ENCODE measurements at places on chromosomes 1 and 21.

DNA sequence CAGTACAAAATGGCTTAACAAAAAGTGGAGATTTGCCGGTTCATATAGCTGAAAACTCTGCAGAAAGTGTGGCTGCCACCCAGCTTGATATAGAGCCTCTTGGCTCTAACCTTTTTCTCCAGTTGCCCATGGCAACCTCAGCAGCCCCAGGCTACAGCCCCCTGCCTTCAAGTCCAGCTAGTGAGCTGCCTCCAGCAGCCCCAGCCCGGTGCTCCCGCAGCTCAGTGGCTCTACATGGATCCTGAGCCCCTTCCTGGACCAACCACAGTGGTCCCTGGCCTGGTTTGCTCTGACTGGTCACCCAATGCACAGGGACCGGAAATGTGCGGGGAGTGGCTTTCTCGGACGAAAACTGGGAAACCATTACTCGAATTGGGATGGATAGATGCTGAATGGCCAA, 13.3 kb upstream of the ATF3 start:
- no peak for DNase-seq

DNA sequence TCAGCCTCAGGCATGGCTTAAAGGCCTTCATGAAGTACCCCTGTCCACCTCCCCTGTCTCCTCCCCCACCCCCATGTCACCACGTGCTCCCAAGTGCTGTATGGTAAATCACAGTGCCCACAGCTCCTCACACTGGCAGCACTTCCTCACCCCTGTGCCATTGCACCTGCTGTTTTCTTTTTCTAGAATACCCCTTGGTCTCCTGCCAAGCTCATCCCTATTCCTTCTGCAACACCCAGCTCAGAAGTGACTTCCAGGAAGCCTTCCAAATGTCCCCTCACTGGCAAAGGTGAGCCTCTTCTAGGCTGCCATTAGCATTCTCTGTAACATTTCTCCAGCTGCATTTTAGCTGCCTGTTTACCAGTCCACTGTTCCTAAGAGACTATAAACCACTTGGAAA, 9.4 kb downstream of the AKNAD1 start:
- peak; percentile 47 for DNase-seq

DNA sequence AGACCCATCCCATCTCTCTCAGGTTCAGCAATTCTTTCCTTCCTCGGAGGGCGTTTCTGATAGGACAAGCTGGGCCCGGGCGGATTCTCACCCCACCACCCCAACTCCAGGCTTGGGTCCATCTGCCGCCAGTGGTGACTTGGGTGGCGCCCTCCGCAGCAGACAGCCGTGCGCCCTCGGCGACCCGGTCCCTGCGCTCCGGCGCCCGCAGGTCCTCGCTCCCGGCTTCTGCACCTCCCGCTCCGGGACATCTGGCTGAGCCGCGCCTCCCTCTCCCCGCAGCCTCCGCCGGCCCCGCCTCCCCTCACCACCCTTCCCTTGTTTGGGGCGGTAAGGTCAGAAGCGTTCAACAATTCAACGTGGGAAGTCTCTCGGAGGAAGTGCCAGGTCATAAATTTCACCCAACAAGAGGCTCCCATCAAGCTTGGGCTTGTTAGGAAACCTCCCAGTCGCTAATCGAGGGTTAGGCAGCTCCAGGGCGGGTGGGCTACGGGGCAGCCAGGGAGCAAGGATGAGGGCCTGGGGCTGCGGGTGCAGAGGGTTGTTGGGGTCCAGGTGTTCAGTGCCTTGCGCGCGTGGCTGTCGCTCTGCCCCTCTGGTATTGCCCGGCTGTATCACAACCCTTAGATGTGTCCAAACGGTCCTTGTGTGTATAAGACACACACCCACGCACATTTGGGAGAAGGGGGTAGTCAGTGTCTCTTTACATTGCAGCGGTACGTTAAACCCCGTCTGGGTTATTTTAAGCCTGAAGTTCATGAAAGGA, 39.8 kb downstream of the OLIG1 start:
- peak; percentile 87 for DNase-seq

DNA sequence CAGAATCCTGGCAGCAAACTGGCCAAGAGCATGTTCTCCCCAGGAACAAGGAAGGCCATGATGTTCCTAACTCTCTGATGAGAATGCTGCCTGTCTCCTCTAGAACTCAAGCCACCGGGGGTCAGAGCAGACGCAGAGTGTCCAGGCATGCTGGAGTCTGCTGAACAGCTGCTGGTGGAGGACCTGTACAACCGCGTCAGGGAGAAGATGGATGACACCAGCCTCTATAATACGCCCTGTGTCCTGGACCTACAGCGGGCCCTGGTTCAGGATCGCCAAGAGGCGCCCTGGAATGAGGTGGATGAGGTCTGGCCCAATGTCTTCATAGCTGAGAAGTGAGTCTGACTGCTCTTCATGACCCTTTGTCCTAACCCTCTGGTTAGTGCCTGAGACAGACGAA, 23.4 kb downstream of the STYXL2 start:
- no peak for DNase-seq

DNA sequence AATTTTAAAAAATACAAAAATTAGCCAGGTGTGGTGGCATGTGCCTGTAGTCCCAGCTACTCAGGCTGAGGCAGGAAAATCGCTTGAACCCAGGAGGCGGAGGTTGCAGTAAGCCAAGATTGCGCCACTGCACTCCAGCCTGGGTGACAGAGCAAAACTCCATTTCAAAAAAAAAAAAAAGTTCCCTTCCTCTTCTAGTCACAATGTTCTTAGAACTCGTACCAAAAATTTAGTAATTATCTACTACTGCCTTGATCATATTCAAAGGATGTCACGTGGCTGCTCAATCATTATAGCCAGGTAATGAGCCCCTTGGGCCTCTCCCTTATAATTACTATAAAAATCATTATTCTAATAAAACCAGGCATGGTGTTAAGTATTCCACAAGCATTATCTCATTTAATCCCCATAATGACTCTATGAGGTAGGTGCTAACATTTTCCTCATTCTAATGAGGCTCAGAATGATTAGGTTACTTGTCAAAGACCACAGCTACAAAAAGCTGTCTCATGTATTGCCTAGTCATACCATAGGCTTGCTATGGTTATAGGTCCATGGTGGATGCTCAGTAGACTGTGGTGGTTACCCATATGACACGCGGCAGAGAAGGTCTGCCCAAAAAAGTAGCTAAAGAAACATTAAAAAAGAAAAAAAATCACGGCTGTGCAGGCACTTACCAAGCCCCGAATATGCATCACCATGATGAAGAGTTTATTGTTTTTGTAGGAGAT, 15.5 kb upstream of the PPP1R15B start:
- DNase-seq, result no peak

DNA sequence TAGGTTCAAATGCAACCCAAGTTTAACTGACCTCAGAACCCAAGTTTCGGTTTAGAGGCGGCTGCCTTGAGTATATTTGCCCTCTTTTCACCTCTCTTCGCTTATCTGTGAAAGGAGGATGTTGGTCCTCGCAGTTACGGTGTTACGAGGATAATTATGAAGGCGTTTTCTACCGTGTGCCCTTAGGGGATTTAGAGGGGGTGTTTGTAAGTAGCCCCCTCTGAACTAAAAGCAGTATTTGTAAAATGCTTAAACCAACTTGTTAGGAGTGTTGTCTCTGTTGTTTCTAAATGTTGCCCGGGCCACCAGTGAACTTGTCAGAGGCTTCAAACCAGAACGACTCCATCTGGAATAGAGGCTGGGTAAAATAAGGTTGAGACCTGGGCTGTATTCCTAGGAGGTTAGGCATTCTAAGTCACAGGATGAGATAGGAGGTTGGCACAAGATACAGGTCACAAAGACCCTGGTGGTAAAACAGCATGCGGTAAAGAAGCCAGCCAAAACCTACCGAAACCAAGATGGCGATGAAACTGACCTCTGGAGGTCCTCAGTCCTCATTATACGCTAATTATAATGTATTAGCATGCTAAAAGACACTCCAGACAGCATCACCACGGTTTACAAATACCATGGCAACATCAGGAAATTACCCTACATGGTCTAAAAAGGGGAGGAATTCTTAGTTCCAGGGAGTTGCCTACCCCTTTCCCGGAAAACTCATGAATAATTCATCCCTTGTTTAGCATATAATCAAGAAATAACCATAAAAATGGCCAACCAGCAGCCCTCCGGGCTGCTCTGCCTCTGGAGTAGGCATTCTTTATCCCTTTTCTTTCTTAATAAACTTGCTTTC, 1.0 kb upstream of the PSRC1 start:
- DNase-seq, result no peak

GRCh38 chr1:225845571-225846259, 35.8 kb downstream of the EPHX1 start:
- DNase-seq, result peak; percentile 51

DNA sequence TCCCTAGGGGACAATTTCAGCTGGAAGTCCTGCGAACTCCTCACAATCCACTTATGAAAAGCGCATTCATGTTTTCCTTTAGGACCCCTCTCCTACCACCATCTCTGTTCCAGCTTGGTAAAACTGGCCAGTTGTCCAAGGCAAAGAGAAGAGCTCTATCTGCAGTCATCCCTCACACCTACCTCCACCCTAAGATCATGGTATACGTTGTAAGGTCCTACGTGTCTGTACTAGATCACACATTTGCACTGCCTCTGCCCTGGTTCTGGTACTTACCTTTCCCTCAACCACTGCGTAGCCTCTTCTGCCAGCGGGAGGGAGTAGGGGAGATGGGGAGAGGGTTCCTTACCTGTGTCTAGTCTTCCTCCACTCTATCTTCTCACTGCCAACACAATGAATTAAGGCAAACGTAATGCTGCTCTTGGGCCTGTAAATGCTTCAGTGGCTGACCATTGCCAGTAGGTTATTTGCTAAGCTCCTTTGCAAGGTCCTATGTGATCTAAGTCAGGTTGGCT, 739 bp upstream of the NUP133 start:
- DNase-seq, result no peak

DNA sequence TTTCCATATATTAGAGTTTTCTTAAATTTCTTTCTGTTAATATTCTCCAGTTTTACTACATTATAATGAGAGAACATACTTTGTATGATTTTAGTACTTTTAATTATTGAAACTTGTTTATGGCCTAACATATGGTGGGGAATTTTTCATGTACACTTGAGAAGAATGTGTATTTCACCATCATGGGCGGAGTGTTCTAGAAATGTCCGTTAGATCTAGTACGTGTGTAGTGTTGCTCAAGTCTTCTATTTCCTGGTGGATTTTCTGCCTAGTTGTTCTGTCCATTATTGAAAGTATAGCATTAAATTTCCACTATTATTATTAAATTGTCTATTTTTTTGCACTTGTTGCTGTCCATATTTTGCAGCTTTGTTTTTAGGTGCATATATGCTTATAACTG, 64.0 kb upstream of the RGS21 start:
- DNase-seq, result no peak

GRCh38 chr1:87853576-87854351, 525.1 kb downstream of the LMO4 start:
- DNase-seq, result no peak

- DNase-seq, result no peak
These were observed 15.3 kb downstream of the BECN2 start for GRCh38 chr1:241972703-241973369.

DNA sequence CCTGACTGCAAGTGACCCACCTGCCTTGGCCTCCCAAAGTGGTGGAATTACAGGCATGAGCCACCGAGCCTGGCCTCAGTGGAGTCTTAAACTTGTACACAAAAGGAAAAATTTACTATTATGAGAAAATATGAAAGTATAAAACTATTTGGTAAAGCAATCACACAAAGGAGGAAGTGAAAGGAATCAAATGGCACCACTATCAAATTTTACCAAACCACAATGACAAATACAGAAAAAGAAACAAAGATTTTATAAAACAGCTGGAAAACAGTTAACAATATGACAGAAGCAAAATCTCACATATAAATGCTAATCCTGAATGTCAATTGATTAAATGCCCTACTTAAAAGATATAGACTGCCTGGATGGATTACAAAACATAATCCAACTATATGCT, 42.1 kb upstream of the NEGR1 start:
- no peak for DNase-seq

- no peak for DNase-seq
These were observed 16.1 kb upstream of the SLAMF1 start for GRCh38 chr1:160662910-160663309.

GRCh38 chr1:92804721-92805201, 19.9 kb upstream of the EVI5 start:
- DNase-seq, result no peak

DNA sequence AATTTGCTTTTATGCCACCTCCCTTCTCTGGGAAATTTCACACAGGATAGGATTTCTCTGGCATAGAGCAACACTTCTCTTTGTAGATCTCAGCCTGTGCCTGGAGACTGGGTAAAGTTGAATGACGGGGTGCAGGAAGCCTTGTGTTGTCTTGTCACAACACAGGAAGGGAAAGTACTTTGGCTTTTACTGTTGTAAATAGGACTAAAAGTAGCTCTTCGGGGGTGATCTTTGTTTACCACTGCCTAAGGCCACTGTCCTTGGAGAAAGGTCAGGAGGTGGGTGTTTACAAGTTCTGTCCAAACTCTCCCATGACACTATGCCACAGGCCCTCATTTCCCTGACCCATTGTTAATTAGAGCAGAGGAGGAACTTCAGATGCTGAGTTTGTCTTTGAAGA, 139.7 kb downstream of the FGGY start:
- no peak for DNase-seq

DNA sequence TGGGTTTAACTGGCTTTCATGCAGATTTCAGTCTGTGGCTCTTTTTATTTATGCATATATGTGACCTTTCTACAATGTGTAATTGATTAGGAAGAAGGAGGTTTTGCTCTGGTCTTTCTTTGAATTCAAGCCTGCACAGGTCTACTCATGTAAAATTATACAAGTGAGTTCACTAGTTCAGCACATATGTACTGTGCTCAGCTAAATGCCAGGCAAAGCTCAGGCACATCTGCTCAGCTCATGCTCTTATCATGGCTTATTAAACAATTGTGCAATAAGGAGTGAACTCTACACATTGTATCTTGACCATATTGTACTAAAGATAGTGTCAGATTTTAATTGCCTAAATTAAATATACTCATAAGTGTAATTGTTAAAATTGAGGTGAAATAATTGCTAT, 378.4 kb downstream of the ADGRL2 start:
- peak; percentile 93 for DNase-seq

- DNase-seq, result peak; percentile 41
These were observed 146.4 kb downstream of the NOS1AP start for GRCh38 chr1:162215902-162216301.

DNA sequence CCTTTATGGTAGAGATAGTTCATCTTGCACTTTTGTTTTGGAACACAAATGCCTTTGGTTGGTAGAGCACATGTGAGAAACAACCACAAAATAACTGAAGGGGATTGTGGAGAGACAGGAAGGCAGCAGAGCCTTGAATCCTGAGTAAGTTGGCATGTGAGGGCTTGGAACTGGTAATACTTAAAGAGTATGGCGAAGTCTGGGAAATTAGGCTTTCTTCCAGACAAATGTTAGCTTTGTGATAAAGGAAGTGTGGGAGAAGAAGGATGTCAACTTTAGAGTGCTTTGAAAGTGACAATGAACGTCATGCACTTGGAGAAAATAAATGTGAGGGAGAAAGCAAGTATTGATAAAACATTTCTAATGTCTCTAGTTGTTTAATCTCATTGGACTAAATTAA, 476.3 kb upstream of the ZRANB2 start:
- DNase-seq, result no peak

- no peak for DNase-seq
These were observed 23.0 kb downstream of the SPATA46 start for GRCh38 chr1:162353702-162354101.

DNA sequence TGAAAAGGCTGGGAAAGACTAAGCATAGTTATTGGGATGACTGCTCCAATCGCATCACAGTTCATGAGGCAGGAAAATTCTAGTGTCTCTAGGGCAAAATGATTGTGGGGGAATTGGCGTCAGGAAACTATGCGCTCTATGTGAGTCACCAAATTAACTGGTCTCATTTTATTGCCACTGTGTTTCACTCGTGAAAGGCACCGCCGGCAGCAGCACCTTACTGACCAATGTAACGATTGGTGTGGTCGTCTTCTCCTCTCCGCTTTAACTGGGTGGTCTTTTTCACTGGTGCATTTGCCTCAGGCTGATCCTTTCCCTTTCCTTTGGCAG, 83.5 kb downstream of the SPAG17 start:
- DNase-seq, result no peak

Data from NCI-H2171 treated with DMSO at 0.1 percent for 48 hours (cell line).